ENCODE measurements at places on chromosomes 2 and 18.

- no peak for ATAC-seq
Observed at GRCh38 chr2:146108993-146109392, 1589.1 kb upstream of the ZEB2 start.

GRCh38 chr2:222756951-222757650 is 85.6 kb downstream of the MOGAT1 start:
- no peak for ATAC-seq

GRCh38 chr18:48987821-48988220 is 37.1 kb upstream of the SMAD7 start:
- ATAC-seq = no peak

- no peak for ATAC-seq
Observed at GRCh38 chr2:29223851-29224692, 108.9 kb downstream of the CLIP4 start.

DNA sequence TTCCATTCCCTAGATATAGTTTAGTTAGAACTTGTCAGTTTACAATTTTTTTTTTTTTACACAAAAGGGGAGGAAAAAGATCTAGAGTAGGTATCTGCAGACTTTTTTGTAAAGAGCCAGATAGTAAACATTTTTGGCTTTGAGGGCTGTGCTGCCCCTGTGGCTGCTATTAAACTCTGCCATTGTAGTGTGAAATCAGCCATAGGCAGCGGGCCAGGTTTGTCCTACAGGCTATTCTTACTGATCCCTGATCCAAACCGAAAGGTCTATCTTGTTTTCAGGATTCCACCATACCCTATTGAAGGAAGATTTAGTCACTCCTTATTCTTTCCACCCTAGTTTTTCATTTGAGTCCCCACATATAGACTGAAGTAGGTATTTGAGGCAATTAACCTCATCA is 203.4 kb downstream of the RND3 start:
- ATAC-seq = no peak

DNA sequence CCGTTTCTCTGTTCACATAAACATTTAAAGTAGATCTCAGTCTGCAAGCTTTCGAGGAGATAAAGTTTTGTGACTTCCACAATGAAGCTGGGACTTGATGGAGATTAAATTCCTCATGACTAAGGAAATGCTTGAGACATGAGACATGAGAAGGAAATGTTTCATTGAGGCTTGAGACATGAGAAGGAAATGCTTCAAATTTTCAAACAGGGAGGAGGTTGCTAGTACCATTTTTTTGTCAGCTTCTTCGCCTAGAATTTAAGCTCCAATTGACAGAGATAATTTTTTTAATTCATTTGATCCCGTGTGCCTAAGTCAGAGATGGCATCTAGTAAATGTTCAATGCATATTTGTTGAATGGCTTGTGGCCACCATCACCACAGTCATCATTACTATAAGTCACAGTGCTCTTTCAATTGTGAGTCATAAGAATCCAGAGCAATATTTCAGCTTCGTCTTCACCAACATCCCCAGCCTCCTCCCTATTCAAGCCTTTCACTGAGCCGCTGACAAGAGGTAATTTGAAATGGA is 543 bp upstream of the MARCHF4 start:
- ATAC-seq = no peak

- ATAC-seq = no peak
Observed at GRCh38 chr2:105952131-105952530, 207.4 kb downstream of the NCK2 start.

Measured in motor neuron (in vitro differentiated cells).